ENCODE measurements at places on chromosomes 1 and 21.

DNA sequence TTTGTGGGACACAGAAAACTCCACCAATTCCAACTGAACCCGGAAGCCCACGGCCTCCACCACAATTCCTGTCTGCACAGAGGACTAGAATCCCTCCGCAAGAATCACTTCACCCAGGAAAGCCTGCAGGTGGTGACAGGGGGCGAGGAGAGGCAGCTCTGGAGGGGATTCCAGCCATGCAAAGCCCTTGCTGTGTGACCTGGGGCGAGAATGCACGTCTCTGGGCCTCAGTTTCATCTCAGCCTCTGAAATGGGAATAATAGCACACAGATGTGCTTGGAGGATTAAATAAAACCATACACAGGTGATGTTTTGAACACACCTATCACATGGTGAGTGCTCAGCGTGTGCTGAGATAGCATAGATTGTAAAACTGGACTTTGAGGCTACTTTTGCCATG is 14.1 kb downstream of the FBXO2 start:
- no peak for DNase-seq

DNA sequence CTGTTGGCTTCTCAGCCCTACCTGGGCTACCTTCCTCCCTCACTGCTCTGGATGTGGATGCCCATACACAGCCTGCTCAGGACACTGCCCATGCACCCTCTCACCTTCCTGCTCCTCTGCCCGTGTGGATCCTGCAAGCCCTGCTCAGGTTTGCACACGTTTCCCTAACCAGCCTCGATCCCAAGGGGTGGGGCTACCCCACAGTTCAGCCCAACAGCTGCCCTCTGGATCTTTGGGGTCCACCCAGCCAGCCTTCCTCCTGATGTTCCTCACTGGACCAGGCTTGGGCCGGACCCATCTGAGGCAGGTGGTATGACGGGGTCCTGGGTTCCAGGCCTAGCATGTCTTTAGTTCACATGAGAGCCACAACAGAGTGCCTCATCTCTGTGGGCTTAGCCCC is 4.7 kb downstream of the TMEM54 start:
- no peak for DNase-seq

- DNase-seq: no peak
These were observed 63.6 kb upstream of the ZBTB40 start for GRCh38 chr1:22387919-22388580.

GRCh38 chr1:151838222-151839081 is 1.2 kb downstream of the C2CD4D start:
- peak; percentile 40 for DNase-seq

- DNase-seq: no peak
These were observed 34.2 kb upstream of the GPR137B start for GRCh38 chr1:236108027-236108648.

- DNase-seq: peak; percentile 74
These were observed 43.0 kb downstream of the GALNT2 start for GRCh38 chr1:230109895-230110667.

GRCh38 chr21:44880405-44881197 is 7.1 kb upstream of the PTTG1IP start:
- no peak for DNase-seq

DNA sequence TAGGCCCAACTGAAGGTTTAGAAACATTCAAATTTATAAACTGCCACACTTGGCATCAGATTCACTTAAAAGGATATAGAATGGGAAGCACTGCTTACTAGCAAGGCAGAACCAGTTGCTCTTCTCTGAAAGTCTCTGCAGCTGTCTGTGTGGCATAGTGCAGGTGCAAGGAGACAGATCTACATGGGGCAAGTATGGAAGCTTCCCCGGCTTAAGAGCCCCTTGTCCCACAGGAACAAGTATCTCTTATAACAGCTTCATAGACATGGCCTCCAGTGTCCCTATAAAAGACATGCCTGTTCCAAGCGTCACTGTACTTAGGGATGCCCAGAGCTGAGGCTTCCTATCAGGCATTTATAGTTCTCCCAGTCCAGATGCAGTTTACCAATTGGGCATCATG is 26.5 kb downstream of the ZBTB8B start:
- DNase-seq: no peak

GRCh38 chr1:218617986-218618385 is 272.9 kb downstream of the TGFB2 start:
- no peak for DNase-seq

GRCh38 chr1:236209185-236209584 is 66.8 kb downstream of the GPR137B start:
- no peak for DNase-seq

- DNase-seq: no peak
These were observed 5.2 kb upstream of the MR1 start for GRCh38 chr1:181028615-181029014.

GRCh38 chr1:63124666-63125191 is 197.6 kb upstream of the FOXD3 start:
- no peak for DNase-seq

DNA sequence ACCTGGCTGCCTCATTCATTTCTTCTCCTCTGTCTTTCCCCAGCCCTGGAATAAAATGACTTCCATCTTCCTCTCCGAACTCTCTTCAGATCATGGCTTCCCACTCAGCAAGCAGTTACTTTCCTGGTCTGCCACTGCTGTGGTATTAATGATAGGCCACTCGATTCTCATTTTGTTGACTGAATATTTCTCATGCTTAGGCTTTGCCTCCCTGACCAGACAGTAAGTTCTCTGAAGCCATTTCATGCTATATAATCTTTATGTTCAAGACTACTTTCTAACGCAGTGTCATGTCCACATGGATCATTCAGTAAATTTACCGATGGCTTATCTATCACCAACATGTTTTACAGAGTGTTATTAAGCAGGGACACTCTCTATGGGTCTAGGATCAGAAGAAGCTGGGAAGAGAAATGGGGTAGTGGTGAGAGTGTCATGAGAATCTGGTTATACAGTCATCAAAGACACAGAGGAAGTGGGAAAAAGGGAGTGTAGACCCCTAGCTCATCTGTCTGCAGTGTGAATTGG is 20.6 kb downstream of the RUNX1 start:
- DNase-seq: no peak

DNA sequence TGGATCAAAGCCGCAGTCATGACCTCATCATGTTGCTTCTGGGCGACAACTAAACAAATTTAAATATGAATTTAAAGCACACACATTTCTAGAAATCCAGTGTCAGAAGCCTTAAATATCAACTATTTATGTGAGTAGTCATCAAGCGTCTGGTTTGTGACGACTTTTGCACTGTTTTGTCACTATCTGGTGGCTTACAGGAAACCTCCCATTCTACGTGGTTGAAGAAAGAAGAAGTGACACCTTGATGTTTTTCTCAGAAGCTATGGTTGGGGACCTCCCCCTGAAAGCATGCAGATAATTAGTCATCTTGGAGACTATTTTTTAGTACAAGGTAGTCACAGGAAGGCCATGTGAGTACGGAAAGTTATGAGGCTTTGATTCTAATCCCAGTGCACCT is 58.5 kb downstream of the TENT5C start:
- DNase-seq: peak; percentile 72

DNA sequence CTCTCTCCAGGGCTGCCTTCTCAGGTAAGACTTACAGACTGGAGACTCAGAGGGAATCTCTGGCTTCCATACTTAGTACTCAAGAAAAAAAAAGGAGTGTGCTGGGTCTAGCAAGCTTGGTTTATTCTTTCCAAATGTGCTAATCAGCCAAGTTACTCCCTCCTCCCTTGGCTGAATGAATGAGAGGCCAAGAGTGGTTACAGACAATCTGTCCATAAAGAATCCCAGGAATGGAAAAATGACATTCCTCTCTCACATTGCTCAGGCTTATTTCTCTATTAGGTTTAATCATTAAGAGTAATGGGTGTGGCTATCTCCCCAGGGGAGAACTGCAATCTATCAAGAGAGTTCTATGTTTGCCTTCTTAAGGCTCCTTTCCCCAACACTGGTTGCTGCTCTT is 547.3 kb upstream of the PLXNA2 start:
- no peak for DNase-seq

DNA sequence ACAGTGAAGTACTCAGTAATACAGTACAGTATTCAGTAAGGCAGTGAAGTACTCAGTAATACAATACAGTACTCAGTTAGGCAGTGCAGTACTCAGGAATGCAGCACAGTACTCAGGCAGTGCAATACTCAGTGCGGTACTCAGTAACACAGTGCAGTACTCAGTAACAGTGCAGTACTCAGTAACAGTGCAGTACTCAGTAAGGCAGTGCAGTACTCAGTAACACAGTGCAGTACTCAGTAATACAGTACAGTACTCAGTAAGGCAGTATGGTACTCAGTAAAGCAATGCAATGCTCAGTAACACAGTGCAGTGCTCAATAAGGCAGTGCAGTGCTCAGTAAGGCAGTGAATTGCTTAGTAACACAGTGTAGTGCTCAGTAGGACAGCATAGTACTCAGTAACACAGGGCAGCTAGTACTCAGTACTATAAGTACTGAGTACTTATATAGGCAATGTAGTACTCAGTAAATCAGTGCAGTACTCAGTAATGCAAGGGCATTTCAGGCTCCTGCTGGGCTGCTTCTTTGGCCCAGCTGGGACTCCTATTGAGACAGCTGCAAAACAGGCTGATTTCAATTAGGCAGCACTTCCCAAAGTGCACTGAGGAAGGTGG is 411.3 kb downstream of the DISC1 start:
- no peak for DNase-seq
